Hypothalamus (tissue), 51 donors: ENCODE measurements at places on chromosomes 13 and 19.

GRCh38 chr13:27497563-27498230, 47.3 kb upstream of the MTIF3 start:
- DNase-seq, result no peak

DNA sequence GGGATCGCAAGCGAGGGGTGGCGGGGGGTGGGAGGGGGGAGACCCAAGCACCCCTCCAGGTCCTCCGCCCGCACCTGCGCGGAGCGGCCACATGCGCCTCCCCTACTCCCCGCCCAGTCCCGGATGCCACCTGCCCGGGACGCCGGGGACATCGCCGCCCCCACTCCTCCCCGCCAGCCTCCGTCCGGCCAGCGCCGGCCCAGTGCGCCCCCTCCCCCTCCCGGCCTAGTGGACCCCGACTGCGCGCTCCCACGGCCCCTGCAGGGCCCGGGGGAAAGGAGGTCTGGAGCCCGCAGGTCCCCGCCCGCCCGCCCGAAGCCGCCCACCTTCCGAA, 263 bp downstream of the RHPN2 start:
- no peak for DNase-seq

DNA sequence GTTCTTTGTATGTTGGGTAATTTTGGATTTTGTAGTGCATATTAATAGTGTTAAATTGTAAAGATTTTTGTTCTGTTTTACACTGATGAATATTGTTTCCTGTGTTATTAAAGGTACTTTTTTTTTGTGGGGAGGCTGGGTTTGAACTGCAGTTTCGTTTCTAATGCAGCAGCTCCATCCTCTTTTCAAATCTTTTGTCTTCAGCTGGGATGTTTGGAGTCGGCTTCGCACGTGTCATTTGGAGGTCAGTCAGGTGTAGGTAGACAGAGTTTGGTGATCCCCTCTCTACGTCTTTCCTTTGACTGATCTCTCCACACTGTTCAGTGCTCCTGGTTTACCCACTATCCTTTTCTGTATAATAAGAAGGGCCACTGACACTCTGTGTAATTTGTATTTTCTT, 30.3 kb downstream of the TDRD3 start:
- no peak for DNase-seq

DNA sequence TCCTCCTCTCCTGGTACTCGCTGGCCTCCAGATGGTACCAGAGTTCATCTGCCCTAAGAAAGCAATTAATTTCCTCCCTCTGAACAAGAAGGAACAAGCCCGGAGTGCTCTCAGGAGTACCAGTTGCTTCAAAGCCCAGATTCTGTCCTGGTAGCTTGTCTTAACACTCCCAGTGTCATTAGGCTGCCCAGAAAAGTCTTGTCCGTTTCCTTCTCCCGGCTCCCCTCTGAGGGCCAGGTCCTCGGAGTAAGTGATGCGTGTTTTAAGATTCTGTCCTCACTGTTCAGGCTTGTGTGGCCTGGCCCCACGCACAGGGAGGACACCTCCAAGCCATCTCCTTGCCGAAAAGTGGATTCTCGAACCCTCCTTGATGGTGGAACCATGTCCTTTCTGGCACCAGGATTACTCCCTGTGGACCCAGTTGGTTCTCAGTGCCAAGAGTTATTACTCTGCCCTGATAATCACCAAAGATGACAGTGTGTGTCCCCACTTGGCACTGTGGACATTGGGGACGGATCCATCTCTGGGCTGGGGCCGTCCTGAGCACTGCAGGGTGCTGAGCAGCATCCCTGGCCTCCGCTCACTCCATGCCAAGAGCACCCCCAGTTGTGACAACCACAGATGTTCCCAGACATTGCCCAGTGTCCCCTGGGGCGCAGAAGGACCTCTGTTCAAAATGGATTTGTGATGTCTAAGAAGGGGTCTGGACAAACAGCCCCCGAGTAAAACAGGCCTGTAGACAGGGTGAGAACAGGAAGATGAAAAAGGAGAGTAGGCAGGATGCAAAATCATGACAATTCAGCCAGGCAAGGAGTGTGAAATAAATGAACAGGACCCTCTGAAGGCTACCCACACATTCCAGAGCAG, 52.4 kb downstream of the RFX2 start:
- DNase-seq, result no peak

DNA sequence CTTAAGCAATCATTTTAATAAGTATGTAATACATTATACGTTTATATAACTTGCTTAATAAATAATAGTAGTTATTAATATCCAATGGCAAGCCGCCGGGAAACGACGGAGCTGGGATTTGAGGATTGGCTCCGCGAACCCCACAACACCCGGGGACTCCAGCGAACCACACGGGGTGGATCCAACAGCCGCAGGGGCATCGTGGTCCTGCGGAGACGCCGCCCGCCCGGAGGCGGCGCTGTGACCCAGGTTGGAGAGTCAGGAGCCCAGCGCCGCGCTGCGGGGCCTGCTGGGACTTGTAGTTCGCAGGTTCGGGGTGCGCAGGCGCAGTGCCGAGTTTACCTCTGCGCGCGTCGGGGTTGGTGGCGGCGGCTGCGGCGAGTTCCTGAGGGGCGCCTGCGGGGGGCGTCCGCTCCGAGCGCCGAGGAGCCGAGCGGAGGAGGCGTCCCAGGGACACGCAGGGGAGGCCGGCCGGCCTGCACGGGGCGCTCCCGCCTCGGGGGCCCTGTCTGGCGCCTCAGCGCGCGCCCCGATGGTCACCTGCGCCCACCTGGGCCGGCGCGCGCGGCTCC, at the start of gene ZNF554:
TSS of gene ZNF554 (plus strand) at position 329 of the 572 bp plus-strand sequence. CDS start at position 533, 204 bp downstream.
- peak; percentile 53 for DNase-seq

DNA sequence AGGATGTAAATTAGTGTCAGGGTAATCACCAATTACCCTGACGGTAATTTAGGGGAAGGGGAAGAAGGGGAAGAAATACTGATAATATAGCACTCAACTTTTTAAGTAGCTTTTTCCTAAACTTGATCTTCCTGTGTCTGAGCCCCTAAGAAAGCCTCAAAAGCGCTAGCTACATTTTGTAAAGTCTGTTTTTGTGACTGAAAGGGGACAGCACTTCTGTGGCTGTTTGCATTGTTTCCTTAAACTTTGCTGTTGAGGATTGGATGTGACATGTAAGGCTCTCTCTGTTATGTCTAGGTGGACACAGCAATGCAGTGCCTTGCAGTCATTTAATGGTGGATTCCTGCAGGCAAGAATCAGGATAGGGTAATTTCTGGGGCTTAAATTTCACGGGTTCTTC, 42.8 kb downstream of the SPATA13 start:
- DNase-seq, result no peak

DNA sequence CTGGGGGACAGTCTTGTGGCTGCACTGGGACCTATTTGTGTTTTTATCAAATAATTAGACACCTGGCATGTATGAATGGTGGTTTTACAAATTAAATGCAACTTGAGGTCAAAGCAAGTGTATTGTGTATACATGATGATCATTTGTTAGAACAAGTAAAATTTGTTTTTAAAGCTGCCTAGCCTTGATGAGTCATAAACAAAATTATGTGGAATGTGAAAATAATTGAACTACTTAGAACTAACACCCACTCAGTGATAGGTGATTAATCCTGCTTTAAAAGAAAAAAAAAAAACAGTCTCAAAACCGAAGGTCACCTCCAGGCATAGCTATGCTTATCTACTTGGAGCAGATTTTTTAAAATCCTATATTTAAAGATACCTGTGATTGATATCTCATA, 770.3 kb upstream of the SLITRK5 start:
- no peak for DNase-seq

- DNase-seq, result no peak
Measured at GRCh38 chr13:111312944-111313590, 7.4 kb upstream of the TEX29 start.

DNA sequence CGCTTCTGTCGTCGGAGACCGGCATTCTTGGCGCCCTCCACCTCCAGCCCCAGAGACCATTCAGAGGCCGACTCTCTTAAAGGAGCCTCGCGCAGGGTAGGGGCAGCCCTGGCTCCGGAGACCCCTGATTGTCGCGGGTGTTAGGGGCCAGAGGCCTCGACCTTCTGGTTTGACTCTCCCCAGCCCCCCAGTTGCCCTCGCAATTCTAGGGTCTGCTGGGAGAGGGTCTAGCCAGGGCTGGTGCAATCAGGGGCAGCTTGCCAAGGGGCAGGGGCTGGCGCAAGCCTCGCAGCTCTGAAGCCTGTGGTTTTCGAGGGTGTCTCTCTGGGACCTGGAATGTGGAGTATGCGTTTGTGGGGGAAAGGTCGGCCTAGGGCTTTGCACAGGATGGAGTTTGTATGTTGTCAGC, 1.6 kb upstream of the SLC7A10 start:
- DNase-seq, result no peak

DNA sequence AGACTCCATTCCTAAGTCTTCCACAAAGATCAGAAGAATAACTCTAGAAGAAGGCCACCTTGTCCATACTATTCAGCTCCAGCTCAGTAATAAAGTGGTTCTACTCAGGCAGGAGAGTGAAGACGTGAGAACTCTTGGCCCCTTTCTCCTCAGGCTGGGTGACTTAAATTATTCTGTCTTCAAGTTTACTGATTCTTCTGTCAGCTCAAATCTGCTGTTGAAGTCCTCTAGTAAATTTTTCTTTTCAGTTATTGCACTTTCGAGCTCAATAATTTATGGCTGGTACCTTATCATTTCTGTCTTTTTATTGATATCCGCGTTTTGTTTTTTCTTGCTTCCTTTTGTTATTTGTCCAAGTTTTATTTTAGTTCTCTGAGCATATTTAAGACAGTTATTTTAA, 922.3 kb upstream of the PCDH9 start:
- DNase-seq, result no peak

DNA sequence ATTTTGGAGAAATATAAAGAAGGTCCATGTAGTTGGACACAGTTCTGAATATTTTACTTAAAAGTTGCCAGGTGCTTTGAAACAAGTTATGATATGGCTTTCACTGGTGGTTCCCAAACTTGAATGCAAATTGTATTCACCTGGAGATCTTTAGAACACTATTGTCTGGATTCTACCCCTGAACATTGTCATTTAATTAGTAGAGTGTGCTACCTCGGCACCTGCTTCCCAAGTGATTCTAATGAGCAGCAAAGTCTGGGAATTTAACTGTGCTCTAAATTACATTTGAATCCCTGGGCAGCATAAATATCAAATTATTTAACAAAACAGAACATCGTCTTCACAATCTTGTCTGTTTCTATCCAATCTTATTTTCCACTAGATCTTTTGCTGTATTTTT, 2483.3 kb downstream of the PCDH9 start:
- no peak for DNase-seq

- no peak for DNase-seq
Measured at GRCh38 chr19:30090963-30091362, 148.9 kb downstream of the URI1 start.

DNA sequence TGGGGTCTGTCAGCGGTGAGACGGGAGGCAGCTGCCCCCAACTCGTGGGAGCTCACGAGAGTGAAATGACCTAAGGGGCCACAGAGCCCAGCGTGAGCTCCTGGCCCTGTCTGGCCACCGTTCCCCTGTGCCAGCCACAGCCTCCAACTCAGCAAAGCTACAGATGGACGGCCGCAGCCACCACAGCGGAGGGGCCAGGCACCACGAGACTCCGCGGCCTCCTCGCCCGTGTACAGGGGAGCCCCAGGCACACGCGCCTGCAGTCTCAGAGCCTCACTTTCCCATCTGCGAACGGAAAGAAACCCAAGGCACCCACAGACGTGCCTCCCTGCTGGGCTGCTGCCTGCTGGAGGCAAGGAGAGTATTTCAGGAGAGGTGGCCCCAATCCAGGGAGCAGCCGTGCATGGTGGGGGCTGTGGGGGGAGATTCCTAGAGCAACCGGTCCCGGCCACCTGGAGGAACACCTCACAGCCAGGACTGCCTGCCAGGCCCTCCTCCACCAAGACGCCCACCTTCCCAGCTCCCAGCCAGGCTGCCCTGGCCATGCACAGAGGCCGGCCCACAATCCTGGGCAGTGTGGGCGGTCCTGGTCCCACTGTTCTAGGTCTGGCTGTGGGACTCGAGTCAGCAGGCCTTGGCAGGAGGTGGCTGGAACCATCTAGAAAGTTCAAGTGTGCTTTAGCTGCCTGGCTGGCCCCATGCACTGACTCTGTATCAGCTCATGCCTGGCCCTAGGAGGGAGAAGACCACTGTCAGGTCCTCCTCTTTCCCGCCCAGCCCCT, 1.9 kb downstream of the MKNK2 start:
- DNase-seq, result no peak

GRCh38 chr19:1102407-1103131, 1.2 kb upstream of the GPX4 start:
- DNase-seq, result peak; percentile 3

GRCh38 chr13:66558506-66558905, 671.6 kb downstream of the PCDH9 start:
- DNase-seq, result no peak

- DNase-seq, result no peak
Measured at GRCh38 chr13:36839981-36840380, 21.0 kb downstream of the RFXAP start.

DNA sequence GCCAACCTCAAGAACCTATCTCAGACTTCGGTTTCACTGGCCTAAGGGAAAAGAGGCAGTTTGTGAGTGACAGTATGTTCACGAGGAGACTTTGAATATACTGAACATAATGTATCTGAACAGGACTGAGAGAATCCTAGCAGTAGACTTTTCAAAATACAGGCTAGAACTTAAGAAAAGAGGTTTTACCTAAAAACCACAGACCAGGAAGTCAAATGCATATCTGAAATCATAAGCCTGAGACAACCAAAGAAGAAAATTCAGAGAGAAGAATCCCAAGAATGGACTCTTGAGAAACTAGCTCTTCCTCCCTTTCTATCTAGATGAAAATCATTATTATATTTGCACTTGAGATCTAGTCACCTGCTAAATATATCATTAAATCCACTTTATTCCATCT, 17.6 kb downstream of the MYCBP2 start:
- DNase-seq, result no peak

GRCh38 chr19:17086120-17086519, 10.5 kb downstream of the MYO9B start:
- peak; percentile 86 for DNase-seq

DNA sequence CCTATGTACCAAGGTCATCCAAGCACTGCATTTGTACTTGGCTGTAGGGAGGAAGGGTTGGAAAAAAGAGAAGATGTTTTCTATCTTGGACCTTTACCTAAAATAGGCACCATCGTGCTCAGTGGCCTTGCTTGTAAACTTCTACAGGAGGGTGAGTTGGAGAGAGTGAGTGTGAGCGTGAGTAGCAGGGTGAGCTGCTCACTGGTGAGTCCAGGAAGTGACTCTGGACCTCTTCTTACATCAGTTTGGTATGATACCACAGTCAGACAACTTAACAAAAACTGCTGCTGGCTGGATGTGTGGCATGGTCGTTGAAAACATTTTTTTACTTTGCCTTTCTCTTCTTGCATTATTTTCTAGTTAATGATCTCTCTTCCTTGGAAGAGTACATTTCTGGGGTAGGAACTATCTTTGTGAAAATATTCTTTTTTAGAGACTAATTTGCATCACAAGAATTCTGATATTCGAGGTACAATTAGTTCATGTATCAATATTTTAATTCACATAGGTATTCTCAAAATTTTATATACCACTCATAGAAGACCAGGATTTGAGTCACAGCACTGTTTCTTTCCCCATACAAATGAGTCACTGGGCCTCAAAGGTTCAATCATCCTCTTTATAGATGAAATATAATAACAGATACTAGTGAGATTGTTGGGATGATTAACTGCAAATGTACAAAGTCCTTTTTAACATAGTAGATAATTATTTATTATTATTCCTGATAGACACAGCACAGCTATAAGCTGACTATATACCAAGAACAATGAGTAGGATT, 651 bp downstream of the SERPINE3 start:
- DNase-seq, result no peak

- DNase-seq, result no peak
Measured at GRCh38 chr13:68719815-68720214, 1387.8 kb upstream of the ATXN8OS start.
